Inflammatory macrophage treated with lipopolysaccharide for 1 hour (primary cell): ENCODE measurements at places on chromosomes 4 and X.

GRCh38 chrX:45760187-45760742 lies 559.6 kb upstream of the DIPK2B start:
- no peak for DNase-seq

DNA sequence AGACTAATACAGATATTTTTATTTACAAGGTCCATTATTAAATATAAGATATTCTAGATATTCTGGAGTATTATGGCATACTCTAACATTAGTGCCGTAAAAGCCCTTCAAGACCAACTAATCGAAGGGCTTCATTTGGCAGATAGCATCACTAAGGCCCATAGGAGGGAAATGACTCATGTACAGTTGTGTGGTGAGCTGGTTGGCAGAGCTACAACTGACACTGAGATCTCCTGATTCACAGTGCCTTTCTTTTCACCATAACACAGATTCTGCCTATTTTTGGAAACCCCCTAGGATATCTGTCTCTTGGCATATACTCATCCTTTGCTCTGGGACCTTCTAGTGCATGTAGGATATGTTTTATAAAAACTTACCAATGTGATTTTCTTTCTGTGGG lies 201.7 kb upstream of the AFF2 start:
- DNase-seq = no peak

GRCh38 chr4:128812442-128813235 lies 3.1 kb downstream of the JADE1 start:
- DNase-seq = peak; percentile 31

- DNase-seq = no peak
Observed at GRCh38 chrX:49879656-49880277, 483 bp downstream of the USP27X start.

GRCh38 chr4:6594826-6595355 lies 19.9 kb downstream of the MAN2B2 start:
- DNase-seq = no peak

DNA sequence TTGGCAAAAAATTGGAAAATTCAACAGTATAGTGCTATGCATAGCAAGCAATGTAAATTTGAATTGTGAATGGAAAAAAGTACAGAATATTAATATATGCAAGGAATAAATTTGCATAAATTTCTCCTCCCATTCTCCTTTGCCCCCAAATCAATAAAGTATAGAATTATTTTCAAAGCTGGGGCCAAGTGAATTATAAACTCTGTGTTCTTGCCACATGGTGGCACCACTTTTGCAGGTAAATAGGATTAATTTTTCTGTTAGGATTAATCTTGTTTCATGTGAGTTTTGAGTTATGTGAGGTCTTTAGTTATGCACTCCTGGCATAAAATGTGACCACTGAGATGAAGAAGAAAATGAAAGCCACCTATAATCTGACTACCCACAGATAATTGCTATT lies 19.9 kb downstream of the COPS4 start:
- no peak for DNase-seq

GRCh38 chr4:102180046-102180445 lies 165.2 kb downstream of the SLC39A8 start:
- no peak for DNase-seq

DNA sequence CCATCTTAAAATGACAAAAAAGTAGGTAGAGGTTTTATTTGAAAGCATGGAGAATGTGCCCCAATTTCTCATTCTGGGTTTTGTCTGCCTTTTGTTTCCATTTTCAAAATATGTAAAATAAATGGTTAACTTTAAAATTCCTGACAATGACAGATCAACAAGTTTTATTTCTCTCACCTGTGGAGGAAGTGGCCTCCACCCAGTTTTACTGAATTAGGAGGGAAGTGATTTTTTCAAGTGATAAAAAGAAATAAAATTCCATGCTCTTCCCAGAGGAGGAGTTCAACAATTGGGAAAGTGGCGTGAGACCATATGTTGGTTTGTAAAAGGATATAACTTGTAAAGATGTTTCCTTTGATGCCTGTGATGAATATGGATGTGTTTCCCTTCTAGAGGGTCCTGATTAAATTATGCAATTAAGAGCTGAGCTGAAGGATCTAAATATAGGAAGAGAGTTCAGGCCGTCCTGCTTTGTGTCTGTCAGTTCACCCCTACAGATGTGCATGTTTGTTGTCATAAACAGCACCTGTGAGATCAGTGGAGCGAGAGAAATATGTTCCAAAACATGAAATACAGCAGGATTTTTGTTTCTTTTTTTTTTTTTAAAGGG lies 19.5 kb downstream of the SMAD1 start:
- no peak for DNase-seq

GRCh38 chr4:140330311-140330900 lies 43.0 kb upstream of the SCOC start:
- DNase-seq = no peak
